ENCODE measurements at places on chromosomes 5 and 9.
A peak's percentile ranks its signal among the peaks of the same experiment; 100 is the strongest.

DNA sequence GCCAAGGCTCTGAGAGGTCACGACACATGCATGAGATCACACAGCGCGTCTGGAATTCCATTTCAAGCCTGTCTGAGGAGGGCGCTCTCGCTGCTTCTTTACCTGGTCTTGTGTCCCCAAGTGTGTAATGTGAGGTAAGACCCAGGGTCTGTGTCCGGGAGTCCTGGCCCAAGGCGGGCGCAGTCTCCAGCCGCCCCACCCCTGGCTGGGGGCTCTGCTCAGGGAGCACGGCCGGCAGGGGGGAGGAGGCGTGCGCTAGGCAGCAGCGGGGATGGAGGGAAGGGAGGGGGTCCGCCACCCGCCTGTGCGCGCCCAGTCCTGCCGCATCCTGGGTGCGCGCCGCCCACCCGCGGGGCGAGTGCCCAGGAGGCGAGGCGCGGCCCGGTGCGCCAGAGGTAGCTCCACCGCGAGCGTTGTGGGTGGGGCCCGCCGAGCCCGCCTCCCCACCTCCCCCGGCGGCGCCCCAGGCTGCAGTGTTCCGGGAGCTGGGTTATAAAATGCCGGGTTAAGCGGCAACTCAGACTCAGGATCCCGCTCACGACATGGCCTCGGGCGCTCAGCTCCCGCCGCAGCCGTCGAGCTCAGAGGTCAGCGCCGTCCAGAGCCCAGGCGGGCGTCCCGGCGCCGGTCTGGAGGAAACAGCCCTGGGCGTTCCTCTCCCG lies at the start of gene CCNI2:
CCNI2 (plus strand) TSS at position 473 of the 662 bp plus-strand sequence; CDS start at position 543, 70 bp downstream.
- peak; percentile 44 for DNase-seq

DNA sequence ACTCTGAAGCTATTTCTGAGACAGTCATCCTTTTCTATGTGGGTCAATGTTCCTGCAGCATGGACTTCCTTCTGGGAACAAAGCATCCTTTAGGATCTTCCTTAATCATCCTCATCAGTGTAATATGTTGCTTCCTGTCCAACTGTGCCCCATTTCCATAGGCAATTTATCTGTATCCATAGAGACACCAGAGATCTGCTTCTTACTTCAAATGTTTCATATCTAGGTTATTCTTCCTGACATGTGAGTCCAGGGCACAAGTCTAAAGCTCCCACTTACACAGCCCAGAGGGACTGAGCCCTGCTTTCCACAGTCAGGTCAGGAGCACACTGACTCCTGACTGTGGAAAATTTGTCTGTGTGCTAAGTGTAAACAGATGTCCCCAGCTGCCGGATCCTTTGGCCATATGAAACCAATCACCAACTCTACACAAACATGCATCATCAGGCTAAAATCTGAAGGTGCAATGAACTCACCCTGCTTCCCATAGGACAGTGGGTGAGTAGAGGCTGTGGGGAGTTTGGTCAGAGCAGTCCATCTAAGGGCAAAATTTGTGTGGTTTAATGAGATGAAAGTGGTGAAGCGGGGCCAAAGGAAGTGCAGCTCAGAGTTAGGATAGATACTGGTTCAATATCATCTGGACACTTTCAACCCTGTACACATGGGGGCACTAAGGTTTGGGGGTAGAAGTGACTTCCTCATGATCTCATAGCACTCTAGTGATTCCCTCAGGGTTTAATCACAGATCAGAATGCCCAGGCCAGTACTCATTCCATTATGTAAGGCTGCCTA lies 85.2 kb upstream of the TNC start:
- no peak for DNase-seq

- peak; percentile 3 for DNase-seq
Measured at GRCh38 chr9:86485359-86485758, 131.1 kb upstream of the TUT7 start.

GRCh38 chr9:102507044-102507687 lies 488.0 kb upstream of the CYLC2 start:
- DNase-seq, result no peak

DNA sequence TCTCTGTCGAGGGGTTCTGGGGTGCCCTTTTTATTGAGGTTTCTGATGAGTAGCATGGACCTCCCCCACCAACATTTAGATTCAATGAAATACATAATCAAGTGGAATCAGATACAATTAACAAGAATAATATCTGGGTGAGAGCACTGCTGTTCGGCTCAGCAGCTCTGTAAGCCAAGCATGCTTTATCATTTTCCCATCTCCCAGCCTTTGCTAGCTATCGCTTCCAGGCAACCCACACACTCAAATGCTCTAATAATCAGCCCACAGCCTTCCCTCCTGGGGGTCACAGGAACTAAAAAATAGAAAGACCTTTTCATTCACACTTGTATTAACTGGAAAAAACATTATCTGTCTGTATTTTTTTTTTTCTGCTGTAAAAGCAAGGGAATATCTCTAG lies 8.9 kb downstream of the PLPPR1 start:
- DNase-seq, result no peak

DNA sequence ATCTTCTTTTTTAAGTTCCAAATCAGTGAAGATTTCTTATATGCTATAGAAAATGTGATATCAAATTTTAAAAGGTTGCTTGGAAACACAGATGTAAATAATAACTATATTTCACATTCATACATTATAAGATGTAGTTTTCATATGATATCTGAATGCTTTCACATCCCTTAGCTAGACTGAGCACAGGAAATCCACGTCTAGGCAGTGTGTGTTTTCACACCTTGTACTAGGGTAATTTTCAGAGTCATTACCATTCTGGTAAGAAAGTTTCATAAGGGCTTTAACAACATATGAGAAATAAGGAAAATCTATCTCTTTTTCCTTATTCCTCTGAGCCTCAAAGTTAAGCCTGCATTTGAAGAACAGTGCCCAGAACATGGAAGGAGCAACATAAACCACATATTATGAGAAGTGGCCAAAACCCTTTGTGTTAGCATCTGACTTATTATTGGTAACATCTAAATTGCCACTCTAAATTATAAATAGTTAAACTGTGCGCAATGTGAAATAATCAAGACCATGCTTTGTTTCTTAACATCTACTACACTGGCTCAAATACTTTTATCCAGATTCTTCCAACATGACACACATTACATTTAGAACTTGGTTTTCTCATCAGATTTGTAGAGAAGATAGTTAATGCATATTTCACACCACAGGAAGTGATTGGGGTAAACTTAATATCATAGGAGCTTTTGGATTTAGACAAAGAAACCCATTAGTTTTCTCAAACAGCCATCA lies 113.3 kb downstream of the PPP2R2B start:
- DNase-seq, result no peak

GRCh38 chr9:995781-996180 lies 19.3 kb downstream of the DMRT3 start:
- DNase-seq, result no peak

- peak; percentile 25 for DNase-seq
Measured at GRCh38 chr9:131627648-131628458, 82.5 kb downstream of the PRRT1B start.

DNA sequence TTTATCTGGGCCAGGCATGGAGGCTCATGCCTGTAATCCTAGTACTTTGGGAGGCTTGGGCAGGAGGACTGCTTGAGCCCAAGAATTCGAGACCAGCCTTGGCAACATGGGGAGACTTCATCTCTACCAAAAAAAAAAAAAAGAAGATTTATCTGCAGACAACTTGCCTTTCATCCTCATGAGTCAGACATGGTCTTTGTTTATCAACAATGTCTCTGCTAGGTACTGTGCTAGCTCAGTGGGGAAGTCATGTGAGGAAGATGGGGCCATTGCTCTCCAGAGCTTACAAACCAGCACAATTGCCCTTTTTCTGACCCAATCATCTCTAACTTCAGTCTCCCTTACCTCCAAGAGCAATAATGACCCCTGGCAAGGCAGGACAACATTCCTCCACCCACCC lies 1.6 kb downstream of the URM1 start:
- no peak for DNase-seq

GRCh38 chr9:33817327-33818166 lies 587 bp downstream of the UBE2R2 start:
- DNase-seq, result peak; percentile 41

DNA sequence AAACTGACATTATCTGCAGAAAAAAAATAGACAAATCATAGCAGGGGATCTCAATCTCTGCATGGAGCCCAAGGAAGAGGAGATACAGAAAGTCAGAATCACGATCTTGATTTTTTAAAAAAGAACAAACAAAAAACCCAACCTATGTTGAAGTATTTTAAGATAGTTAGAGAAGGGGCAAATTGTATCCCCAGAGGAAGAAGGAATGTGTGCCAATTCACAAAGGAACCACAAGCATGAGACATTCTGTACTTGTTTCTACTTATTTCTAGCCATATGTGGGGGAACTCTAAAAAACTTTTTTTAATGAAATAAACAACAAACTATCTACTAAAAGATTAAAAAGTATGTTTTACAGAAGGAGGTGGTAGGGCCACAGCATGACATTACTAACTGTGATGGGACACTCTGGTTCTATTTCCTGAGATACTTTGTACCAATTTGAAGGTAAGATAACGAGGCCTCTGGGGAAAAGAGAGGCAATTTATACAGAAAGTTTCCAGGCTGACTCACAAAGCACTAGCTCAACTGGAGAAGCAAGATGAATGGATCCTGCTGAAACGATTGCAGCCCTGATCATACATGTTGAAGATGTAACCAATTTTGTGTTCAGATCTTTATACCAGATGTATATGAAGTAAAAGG lies 22.5 kb downstream of the RANBP3L start:
- no peak for DNase-seq

- no peak for DNase-seq
Measured at GRCh38 chr9:20995616-20996015, 35.8 kb downstream of the HACD4 start.

DNA sequence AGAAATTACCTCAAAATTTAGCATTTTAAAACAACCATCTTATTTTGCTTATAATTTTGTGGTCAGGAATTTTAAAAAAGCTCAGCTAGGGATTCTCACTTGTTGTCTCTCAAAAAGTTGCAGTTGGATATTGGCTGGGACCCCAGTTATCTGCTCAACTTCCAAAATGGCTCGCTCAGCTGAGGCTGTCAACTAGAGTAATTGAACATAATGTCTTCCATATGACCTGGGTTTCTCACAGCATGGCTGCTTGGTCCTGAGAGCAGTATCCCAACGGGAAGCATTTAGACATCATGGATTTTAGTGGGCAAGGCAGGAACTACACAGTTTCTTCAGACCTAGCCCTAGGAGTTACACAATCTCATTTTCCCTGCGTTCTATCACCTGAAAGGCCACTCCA lies 63.6 kb upstream of the SPEF2 start:
- DNase-seq, result no peak

DNA sequence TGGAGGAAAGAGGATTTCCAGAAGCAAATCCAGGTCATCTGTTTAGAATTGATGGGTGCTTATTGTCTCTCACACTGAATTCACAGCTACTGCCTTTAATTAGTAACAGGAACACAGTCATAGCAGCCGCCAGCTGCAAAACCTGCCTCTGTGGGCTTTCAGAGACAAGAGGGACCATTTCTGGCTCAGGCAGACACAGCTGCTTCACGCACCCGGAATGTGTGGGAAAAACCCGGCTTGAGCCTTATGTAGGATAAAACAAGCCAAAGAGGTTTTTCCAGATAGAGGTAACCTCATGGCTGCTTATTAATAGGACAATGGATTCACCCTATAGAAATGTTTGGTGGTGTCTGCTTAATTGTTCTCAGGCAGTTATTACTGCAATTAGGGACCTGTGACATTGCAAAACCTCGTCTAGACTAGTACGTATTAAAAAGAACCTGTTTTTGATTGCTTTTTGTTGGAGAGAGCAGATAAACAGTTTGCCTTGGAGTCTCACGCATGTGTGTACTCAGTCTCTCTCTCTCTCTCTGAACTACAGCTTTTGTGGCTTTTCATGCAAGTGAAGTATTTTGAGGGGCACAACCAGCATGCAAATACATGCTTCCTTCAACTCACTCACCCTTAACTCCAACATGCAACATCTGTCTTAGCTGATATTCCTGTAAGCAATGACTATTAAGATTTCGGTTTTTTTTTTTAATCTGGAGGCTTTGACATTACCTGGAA lies 302.7 kb downstream of the PLK2 start:
- no peak for DNase-seq

DNA sequence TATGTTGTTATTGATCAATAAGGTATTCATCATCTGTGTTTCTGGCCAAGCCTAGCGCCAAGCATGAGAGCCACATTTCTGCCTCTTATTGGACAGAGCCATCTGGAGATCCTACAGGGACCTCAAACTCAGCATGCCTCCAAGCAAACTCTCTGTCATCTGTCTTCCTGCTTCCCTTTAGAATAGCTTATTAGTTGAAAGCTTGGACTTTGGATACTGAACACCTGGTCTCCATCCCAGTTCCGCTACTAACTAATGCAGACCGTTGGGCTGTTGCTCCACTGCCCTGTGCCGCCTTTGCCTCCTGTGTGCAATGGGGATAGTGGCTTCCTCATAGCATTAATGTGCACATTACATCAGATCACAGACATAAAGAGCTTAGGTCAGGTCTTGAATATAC lies 65.5 kb downstream of the MAP1B start:
- DNase-seq, result no peak

- DNase-seq, result no peak
Measured at GRCh38 chr9:132712753-132713152, 42.5 kb downstream of the GTF3C4 start.

DNA sequence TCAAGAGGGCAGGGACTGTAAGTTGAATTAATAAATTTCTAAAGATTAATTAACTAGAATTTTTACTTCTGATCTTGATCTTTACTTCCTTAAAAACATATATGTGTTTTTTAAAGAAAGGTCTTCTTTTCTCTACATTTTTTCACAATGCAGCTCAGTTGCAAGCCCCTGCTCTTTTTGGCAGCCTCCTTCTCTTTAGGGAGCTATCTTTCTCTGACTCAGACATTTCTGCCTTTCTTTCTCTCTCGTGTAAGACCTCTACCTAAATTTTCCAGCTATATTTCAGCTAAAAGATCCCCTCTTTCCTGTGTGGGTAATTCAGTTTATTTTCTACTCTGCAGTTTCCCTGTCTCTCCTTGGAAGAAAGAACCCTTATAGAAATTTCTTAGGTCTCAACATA lies 38.3 kb upstream of the SNCAIP start:
- no peak for DNase-seq

GRCh38 chr9:72577212-72577753 lies 55.9 kb downstream of the TMC1 start:
- DNase-seq, result no peak

GRCh38 chr5:65913519-65913918 lies 12.9 kb upstream of the ERBIN start:
- DNase-seq, result no peak

DNA sequence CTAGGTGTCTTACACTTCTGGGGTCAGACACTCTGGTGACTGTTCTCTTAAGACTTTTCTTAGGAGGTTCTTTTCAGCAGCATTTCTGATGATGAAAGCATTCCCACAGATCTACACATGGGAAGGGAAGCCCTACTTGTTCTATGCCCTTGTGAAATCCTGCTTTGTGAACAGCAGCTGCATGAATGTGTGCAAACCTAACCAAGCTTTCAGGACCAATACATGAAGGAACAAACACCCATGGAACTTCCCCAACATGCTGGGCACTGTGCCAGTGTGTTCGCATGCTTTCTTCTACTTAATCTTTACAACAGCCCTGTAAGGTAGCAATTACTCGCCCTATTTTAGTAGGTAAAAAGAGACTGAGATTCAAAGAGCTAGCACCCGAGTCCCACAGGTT lies 439.9 kb upstream of the KLF4 start:
- no peak for DNase-seq

GRCh38 chr5:65394087-65394486 lies 87.6 kb downstream of the ADAMTS6 start:
- DNase-seq, result no peak

- no peak for DNase-seq
Measured at GRCh38 chr5:9182899-9183695, 362.8 kb downstream of the SEMA5A start.
